ELR (cell line): ENCODE measurements at places on chromosomes 3 and 15.
A peak's percentile ranks its signal among the peaks of the same experiment; 100 is the strongest.

- no peak for DNase-seq
These were observed 1092.5 kb upstream of the EPHA6 start for GRCh38 chr3:95721938-95722337.

GRCh38 chr3:30659270-30660130 lies 53.1 kb downstream of the TGFBR2 start:
- DNase-seq, result peak; percentile 95

GRCh38 chr3:68751888-68752287 lies 180.5 kb downstream of the TAFA4 start:
- no peak for DNase-seq

GRCh38 chr3:40432793-40433192 lies 24.3 kb upstream of the RPL14 start:
- peak; percentile 13 for DNase-seq

GRCh38 chr3:40523781-40524180 lies 979 bp upstream of the ZNF621 start:
- DNase-seq, result no peak

DNA sequence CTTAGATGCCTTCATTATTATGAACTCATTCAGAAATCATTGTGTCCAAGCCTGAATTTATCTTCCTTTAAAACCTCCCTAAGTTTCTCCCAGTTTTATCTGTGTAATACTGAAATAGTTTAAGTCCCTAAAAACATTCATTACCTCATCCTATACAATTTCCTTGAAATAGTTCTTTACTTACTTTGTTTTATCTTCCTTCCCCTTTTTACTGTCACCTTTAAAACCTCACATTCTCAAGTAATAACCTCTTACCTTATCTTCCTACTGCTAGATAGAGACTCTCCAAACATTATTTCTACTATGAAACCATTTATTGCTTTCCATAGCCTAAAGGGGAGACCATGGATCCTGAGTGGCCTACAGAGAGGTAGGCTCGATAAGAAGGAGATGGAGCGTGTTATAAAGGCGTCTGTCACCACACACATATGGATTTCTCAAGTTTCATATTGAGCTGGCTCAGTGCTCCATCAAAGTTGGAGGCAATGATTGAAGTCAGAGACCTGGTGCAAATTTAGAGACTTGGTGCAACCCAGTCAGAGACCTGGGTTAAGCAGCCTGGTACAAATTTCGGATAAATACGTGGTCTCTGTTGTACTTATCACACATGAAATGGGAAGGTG lies 140.4 kb downstream of the NFKBIZ start:
- no peak for DNase-seq

GRCh38 chr3:52146189-52146588 lies 8.0 kb downstream of the POC1A start:
- DNase-seq, result no peak

- no peak for DNase-seq
These were observed 5.5 kb upstream of the ARRDC4 start for GRCh38 chr15:97955035-97955434.

DNA sequence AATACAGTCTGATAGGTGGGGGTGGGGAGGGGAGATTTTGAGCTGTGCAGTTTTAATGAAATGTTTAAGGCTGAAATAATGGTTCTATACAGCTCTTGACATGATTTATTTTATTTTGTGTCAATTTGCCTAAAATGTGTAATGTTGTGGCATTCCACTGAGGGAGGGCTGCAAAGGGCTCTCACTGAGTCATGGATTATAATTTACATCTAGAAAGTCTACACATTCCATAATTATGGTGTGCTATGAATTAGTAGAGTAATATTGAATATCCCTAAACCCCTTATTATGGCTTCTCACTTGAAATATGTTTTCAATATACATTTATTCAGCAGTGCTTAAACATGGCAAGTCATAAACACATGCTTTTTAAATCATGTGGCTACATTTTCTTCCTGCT lies 103.9 kb downstream of the RARB start:
- no peak for DNase-seq

- peak; percentile 2 for DNase-seq
These were observed 475 bp downstream of the ERC2 start for GRCh38 chr3:56467801-56468183.

DNA sequence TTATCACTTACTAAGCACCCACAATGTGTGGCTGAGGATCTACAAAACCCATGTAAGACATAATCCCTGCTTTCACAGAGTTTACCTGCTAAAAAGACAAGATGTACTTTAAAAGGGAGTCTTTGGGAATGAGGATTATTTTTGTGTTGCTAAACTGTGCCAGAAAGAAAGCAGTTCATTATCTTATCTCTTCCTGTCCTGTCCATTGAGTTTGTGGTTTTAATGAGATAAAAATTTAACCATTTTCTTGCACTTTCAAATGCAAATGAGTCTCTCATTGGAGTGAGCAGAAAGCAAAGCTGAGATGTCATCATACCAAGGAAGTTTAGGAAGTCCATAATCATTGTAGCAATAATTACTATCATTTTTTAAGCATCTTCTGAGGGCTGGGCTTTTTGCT lies 231.2 kb upstream of the ADAMTS9 start:
- no peak for DNase-seq

- no peak for DNase-seq
These were observed 72.0 kb downstream of the CPN2 start for GRCh38 chr3:194279101-194279500.

GRCh38 chr3:178567611-178568010 lies 31.4 kb downstream of the KCNMB2 start:
- DNase-seq, result no peak

DNA sequence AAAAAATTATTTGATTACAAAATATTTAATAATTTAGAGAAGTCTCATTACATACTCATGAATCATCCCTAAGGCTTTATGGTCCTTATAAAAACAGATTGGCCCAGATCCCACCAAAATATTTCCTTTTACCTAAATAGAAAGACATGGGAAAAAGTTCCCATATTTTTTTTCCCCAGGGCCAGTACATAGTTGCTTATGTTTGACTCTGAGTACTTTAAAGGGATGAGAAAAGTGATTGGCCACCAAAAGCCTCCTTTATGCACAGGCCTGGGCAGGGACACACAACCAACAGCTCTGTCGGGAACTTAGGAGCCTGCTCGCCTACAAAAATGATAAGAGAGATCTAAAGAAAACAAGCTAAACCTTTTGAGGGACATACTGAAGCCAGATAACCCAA lies 22.3 kb downstream of the KCNAB1 start:
- no peak for DNase-seq

DNA sequence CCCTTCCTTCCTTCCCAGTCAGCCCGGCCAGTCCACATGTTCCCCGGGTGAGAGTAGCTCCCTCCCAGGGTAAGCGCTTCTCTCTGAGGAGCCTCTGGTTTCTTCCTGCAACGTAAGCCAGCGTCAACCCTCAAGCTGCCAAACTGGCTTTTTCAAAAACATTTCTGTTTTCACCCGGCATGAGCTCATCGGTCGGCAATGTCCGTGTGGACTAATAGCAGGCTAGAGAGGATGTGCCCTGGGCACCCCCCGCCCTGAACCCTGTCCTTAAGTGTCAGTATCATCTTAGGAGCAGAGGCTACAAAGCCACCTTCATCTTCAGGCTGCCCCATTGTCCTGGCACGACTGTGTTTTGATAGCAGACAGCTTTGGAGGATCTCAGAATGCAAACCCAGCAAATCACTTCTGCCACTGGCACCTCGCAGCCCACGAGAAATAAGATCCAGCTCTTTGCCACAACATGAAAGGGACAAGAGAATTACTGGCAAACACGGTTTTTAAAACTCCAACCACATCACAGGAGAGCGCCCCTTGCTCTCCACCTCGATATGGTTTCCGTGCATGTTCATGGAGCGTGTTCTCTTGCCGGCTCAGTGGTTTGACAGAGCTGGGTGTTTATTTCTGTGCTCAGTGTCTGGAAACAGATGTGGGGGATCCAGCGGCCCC lies 9.9 kb downstream of the ALDH1A3 start:
- peak; percentile 85 for DNase-seq

DNA sequence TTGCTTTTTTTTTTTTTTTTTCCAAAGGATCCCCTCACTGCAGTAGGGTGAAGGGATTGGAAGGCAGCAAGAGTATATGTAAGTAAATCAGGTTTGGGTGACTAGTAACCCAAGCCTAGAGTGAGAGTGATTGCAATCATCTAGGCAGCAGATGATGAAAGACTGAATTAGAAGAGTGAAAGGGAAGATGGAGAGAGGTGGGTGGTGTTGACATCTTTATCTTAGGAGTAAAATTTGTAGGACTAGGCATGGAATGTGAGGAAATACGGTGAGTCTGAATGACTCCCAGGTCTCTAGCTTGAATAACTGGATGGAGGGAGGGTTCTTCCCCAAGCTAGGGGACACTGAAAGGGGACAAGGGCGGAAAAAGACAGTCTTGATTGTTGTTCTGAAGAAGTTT lies 63.4 kb downstream of the TPRG1 start:
- no peak for DNase-seq

GRCh38 chr3:135987661-135988060 lies 22.1 kb downstream of the PPP2R3A start:
- no peak for DNase-seq
